ENCODE measurements at places on chromosomes 12 and 14.

DNA sequence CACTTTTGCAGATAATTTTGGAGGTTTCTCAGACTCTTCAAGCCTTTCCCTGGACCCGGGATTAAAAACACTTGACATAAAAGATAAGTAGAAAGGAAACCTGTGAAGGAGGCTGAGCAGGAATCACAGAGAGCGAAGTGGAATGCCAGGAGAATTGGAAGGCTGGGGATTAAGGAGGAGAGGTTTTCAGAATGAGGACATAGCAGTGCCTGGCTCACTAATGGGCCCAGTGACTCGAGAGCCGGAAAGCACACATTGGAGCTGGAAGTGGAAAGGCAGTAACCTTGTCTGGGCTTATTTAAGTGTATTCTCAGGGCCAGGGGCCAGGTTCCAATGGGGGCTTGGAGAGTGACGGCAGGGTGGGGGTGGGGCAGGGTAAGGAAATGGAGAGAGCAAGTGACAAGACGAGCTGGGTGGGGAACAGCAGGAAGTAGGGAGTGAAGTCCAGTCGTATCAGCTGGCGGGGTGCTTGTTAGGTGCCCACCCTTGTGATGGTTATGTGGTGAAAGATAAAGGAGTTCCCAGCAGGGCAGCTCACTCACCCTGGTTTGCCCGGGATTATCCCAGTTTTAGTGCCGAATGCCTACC lies 13.1 kb downstream of the EVL start:
- DNase-seq: no peak

- no peak for DNase-seq
Measured at GRCh38 chr12:115155665-115156645, 472.0 kb upstream of the TBX3 start.

DNA sequence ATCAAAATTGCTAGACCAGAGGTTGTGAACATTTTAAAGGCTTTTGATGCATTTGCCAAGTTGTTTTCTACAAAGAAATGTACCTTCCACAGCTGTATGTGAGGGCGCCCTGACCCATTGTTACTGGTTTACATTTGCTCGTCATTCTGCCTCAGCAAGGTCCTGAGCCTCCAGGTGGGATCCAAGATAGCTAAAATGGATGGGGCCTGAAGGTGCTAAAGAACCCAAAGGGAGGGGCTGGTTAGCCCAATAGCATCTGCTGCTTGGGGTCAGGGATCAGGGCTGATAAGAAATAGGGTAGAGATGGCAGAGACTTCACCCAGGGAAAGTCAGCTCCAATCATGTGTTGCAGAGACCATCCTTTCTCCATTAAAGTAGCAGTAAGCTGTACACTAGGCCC lies 43.1 kb downstream of the GALNT16 start:
- DNase-seq: no peak

GRCh38 chr12:114943601-114944000 lies 259.6 kb upstream of the TBX3 start:
- DNase-seq: no peak

- no peak for DNase-seq
Measured at GRCh38 chr12:89497467-89497866, 27.1 kb downstream of the GALNT4 start.

GRCh38 chr12:105922670-105923102 lies 216.1 kb downstream of the NUAK1 start:
- DNase-seq: no peak

- DNase-seq: no peak
Measured at GRCh38 chr12:67772267-67773169, 124.0 kb downstream of the DYRK2 start.

DNA sequence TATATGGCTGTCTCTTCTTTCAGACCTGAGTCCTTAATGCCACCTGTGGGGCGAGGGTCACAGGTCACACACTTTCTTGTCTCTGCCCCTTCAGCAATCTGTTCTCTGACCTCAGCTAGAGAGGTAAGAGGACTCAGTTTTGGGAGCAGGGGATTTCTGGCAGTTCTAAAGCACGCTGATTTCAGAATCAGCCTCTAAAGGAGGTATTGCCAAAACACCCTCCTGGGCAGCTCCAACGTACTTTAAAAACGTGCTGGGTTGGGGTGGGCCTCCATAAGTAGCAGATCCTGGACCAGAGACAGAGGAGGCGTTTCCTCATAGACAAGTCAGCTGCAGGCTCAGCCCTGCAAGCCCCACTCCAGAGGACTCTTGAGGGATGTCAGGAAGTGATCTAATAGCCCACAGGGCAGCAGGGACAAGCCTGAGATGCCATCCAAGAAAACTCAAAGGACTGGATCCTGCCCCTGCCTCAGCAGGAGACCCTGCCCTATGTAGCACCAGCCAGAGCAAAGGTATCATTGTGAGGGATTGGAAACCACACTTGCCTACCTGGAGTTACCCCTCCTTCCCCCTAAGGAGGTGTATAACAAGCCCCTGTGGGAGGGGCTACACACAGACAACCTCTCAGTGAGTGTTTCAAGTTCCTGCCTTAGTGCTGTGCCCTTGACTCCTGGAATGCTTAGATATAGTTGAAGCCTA lies 8.5 kb downstream of the CTDSP2 start:
- DNase-seq: no peak

DNA sequence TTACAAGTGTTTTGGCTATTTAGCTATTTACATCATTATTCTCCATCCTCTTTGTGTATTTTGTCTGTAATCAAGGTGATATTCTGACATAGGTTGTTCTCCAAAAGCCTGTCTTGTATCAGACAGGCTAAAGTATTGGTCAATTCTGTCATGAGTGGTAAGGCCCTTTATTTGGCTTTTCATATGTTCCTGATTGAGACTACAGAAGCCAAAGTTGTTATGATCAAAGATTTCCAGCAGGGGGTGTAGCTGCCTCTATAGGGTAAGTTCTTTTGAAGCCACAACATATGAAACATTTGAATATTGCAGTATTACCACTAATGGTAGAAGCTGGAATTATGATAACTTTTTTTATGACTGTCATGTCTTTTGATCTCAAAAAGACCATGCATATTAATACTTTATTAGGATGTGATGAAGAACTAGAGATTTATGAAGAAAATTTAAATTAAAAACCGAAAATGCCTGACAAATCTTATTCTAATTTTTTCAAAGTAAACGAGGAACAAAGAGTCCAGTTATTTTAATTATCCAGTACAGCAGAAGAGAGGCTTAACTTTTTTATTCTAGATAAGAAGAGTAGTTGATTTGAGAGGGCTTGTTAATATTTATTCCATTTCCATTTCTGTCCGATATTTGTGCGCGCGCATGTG lies 3.4 kb upstream of the ARHGAP5 start:
- DNase-seq: peak; percentile 38

GRCh38 chr12:40980427-40980961 lies 207.6 kb upstream of the PDZRN4 start:
- DNase-seq: no peak

- no peak for DNase-seq
Measured at GRCh38 chr12:105742567-105742874, 396.2 kb downstream of the NUAK1 start.

GRCh38 chr12:19856389-19856788 lies 417.1 kb downstream of the AEBP2 start:
- DNase-seq: no peak

DNA sequence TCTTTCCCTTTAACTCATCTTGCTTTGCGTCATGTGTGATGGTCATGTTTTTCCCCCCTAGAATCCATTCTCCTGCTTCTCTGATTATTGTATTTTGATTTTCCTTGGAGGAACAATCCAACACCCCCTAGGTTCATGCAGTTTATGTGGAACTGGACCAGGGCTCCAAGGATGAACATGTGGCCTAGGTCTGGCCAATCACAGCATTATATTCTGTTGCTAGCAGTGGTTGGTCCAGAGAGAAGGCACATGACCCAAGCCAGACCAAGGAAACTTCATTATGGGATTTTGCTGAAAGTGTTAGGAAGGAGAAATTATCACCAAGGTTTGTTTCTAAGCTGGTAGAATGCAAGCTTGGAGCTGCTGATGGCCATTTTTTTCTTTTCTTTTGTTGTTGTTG lies 6.9 kb upstream of the PPTC7 start:
- DNase-seq: no peak

- DNase-seq: no peak
Measured at GRCh38 chr12:53660041-53660440, 15.8 kb downstream of the ATP5MC2 start.

DNA sequence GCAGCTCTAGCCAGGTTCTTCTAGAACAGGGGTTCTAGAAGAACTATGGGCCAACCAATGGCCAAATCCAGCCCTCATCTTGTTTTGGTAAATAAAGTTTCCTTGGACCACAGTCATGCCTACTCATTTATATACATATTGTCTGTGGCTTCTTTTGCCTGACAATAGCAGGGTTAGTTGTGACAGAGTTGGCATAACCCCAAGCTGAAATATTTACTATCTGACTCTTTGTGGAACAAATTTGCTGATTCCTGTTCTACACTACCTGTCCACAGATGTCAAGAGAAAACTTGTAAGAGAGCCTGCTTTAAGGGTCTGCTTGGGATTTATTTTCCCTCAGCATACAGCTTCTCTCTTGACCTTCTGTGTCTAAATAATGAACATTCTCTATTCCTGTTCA lies 289.0 kb downstream of the KSR2 start:
- DNase-seq: no peak

- DNase-seq: peak; percentile 9
Measured at GRCh38 chr14:104787736-104788135, 7.8 kb downstream of the AKT1 start.

GRCh38 chr14:93100100-93100499 lies 15.6 kb downstream of the ITPK1 start:
- DNase-seq: no peak

- no peak for DNase-seq
Measured at GRCh38 chr14:38079886-38080285, 127.8 kb upstream of the SSTR1 start.

- DNase-seq: peak; percentile 36
Measured at GRCh38 chr12:57614178-57614947, 3.1 kb downstream of the ARHGEF25 start.

DNA sequence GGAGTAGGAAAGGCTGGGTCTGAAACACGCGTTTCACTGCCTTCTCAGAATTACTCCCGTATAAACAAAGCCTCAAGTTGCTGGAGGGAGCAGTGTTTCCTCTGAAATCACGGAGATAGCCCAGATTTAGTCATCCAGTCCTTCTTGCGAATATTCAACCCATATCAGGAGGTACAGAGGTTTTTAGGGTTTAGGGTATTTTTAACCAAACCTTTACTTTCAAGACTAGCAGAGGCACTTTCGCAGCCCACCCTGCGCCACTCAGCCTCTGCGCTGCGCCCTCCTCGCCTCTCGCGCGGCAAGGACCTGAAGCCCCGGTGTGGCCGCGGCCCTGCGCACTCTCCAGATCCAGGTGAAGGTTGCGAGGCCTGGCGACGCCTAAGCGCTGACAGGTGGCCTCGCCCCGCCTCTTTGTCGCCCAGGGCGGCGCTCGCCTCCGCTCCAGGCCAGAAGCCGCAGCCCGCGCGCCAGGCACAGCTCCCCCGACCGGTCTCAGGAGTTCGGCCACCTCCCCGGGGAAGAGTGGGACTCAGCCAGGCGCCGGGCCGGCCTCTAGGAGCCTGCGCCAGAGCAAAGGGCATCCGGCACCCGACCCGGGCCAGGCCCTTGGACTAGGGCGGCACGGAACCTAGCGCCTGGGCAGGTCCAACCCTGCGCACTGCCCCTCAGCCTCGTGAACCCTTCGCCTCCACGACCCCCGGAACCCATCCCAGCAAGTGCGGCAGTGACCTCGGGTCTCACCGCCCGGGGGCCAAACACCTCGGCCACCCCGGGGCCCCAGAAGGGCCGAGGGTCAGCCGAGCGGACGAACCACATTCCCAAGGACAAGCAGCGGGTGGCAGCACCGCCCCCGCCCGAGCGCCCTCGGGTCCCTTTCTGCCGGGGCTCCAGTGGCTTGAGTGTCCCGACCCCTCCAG lies 1.8 kb upstream of the SAMD4A start:
- peak; percentile 60 for DNase-seq

DNA sequence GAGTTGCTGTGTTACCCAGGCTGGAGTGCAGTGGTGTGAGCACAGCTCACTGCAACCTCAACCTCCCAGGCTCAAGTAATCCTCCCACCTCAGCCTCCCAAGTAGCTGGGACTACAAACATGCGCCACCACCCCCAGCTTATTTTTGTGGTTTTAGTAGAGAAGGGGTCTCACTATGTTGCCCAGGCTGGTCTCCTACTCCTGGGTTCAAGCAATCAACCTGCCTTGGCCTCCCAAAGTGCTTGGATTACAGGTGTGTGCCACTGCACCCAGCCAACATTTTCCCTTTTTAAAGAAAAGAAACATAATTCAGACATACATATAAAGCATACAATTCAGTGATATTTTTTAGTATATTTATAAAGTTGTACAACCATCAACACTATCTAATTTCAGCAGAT lies 44.4 kb downstream of the RESF1 start:
- DNase-seq: no peak

DNA sequence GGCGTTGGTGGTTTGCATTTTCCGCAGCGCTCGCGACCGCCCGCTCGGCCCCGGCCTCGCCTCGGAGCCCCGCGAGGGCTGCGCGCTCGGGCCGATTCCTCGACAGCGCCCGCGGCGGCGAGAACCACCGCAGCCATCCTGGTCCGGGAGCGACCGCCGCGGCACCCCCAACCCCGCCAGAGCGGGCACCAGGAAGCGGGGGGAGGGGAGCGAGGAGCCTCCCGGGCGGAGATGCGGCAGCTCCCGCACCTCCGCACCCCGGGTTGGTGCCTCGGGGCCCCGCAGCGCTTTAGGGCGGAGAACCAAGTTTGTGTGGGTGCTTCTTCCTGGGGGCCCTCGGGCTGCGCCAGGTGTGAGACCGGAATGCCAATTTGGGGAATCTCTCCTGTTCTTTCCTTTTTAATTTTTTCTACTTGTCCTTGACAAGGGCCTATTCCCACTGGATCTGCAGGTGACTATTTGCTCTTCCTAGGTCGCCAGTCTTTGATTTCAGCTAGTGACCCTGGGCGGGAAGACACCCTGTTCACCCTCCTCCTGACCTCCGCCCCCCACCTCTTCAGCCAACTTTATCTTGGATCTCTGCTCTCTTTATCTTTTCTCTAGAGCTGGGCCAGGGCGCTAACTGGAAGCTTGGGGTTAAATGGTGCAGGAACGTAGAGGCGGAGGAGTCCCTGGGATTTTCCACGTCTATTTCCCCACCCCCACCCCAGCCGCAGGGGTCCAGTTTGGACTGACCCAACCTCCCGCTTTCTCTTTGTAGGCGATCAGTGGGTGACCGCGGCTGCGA lies at the start of gene SOCS2:
TSS of gene SOCS2 (plus strand) at position 751 of the 787 bp plus-strand sequence. CDS start 223 bp downstream, outside the sequence.
- peak; percentile 7 for DNase-seq

DNA sequence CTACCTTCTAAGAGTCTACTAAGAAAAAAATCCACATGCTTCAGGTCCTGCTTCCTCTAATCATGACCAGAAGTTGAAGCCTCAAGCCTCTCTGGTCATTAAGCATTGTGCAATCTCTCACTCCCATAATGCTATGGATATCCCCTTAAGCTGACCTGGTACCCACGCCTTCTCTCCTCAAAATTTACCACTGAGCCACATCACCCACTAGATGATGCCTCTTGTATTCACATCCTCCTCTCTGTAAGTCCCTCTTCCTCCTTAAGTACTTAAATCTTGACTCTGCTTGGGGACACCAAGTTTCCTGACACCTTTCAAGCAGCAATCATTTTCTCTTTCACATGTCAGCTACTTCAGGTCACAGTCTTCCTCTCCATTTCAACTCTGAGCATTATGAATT lies 9.8 kb downstream of the GALNT4 start:
- no peak for DNase-seq

Measured in CD4-positive, alpha-beta T cell treated with Interferon gamma for 1 hour (primary cell).